ENCODE measurements at places on chromosomes 6 and 20. TPM values are rescaled to one million over a fixed set of nuclear protein-coding genes. Genes with fewer than 3 reads are reported as not detected.

DNA sequence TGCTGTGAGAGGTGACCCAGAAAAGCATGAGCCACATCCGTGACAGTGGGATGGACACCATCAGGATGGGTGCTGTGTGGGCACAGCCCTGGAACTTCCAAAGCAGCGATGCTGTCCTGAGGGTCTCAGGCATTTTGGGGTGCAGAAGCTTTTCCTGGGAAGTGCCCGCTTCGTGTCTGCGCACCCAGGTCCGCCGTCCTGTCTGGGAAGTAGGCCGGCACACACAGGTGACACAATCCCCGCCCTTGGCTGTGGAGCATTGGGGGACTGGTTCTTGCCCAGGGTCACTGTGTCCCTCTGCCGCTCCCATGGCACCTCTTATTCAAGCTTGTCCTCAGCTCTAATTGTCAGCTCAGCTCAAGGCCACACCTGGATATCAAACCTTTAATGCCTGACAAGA lies 112.6 kb downstream of the ZDHHC14 start:
- DNase-seq: no peak
- H3K27ac ChIP-seq: no peak overlapping the region
- H3K36me3 ChIP-seq: no peaks in the 10 kb centered on the region

DNA sequence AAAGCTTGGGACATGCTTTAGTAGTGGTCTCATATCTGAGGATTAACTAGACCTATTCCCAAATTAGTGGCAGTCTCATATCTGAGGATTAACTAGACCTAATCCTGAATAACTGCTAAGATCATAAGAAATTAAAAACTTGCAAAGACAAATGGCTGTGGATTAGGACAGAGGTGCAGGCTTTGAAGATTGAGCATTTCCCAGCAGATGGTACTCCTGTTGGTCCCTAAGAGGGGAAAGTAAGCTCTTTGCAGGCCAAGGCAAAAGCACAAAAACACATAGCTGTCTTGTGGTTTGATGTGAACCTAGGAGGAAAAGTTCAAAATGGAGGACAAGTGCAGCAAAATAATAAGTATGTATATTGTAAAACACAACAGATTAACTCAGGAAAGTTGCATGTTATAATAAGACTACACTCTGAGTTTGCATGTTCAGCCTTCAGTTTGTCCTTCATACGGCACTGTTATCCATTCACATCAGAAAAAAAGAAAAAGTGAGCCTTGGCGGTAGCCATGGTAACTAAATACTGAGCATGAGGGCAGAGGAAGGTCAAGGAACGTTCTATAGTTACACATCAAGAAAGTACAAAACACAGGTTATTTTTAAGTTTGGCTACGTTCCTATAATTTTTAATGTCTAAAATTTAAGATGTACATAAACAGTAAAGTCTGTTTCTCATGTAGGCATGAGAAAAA lies 62.8 kb downstream of the FILIP1 start:
- no peak overlapping the region for H3K27ac ChIP-seq
- no peaks in the 10 kb centered on the region for H3K36me3 ChIP-seq
- no peaks in the 10 kb centered on the region for H3K4me1 ChIP-seq
- H3K27me3 ChIP-seq: no peaks in the 10 kb centered on the region
- no peak for DNase-seq
- no peak overlapping the region for H3K4me3 ChIP-seq

DNA sequence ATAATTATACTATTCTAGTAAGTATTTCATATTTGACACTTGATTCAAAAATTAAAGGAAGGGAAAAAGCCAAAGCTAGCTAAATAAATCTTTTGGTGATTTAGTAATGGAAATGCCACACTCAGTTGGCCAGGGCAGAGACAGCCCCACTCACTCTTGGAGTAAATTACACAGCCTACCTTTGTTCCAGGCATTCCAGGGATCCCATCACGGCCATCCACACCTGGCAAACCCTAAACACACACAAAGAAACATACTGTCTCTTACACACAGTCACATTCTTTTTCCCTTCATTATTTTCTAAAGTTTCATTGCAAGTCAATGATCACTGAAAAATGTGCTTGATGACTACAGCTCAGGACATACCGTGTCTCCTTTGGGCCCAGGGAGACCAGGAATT lies 48.1 kb downstream of the COL9A1 start:
- no peaks in the 10 kb centered on the region for H3K27me3 ChIP-seq
- no peak overlapping the region for H3K27ac ChIP-seq

DNA sequence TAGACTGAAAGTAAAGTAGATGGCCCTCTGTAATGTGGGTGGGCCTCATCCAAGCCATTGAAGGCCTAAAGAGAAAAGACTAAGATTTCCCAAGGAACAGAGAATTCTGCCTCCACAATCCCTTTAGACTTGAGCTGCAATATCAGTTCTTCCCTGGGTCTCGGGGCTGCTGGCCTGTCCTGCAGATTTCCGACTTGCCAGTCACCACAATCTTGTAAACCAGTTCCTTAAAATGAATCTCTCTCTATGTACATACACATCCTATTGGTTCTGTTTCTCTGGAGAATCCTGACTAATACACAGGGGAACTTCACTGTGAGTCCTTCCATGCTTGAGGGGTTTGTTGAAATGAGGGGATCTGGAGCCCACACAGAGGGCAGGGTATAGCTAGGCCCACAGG lies 12.9 kb downstream of the CCDC170 start:
- no peak overlapping the region for H3K27ac ChIP-seq
- no peaks in the 10 kb centered on the region for H3K4me1 ChIP-seq
- no peak for DNase-seq
- H3K4me3 ChIP-seq: no peak overlapping the region
- no peaks in the 10 kb centered on the region for H3K27me3 ChIP-seq
- no peaks in the 10 kb centered on the region for H3K36me3 ChIP-seq

GRCh38 chr6:170202416-170203135 lies 88.3 kb downstream of the DLL1 start:
- no peak overlapping the region for H3K4me3 ChIP-seq
- no peaks in the 10 kb centered on the region for H3K36me3 ChIP-seq
- H3K27ac ChIP-seq: no peak overlapping the region
- DNase-seq: no peak
- no peaks in the 10 kb centered on the region for H3K4me1 ChIP-seq

DNA sequence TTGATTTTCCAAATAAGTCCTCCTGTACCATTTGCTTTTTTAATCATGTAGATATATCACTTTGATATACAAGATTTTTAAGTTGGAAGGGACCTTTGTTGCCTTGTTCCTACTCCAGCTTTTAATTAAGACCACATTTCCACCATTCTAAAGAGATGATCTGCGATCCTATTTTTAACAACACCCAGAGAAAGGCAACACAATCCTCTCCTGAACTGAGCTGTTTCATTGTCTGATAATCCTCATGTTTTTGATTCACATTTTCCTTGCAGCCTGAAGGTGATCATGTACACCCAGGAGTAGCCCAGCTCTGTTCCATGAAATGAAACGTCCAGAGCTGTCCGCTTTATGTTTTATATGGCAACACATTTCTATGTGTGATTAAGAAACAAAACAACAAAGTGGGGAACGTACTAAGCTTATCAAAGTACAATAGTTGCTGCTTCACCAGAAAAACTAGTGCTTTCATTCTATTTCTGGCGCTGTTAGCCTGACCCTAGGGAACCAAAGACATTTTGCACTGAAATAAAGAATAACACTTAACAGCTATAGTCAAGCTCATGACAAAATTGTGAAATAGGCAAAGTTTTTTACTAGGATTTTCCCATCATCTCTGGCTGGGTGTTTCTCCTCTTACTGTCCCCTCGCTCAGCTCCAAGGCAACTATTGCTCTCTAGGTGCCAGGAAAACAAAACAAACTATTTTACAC lies 22.6 kb upstream of the TRAF3IP2 start:
- H3K27me3 ChIP-seq: no peaks in the 10 kb centered on the region
- H3K4me3 ChIP-seq: no peak overlapping the region
- H3K4me1 ChIP-seq: no peaks in the 10 kb centered on the region
- H3K27ac ChIP-seq: peak overlapping the region; percentile 0
- no peaks in the 10 kb centered on the region for H3K36me3 ChIP-seq

DNA sequence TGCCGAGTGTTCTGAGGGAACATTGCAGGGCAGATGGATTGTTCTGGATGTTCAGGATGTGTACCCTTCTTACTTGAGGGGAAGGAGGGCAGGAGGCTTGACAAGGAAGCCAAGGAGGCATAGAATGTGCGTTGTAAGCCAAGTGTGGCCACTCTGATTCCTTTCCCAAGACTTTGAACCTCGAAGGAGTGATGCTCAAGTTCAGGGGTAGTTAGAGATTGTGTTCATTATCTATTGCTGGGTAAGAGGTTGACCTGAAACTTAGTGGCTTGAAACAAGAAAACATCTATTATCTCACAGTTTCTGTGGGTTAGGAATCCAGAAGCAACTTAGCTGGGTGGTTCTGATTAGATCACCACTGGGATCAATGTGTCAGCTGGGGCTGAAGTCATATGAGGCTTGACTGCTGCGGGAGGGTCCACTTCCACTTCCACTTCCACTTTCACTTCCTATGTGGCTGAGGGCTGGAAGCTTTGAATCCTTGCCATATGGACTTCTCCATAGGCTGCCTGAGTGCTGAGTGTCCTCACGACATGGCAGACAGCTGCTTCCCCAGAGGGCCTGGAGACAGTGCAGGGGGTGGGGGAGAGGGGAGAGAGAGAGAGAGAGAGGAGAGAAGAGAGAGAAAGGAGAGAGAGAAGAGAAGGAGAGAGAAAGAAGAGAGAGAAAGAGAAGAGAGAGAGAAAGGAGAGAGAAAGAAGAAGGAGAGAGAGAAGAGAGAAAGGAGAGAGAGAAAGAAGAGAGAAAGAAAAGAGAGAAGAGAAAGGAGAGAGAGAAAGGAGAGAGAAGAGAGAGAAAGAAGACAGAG lies 6.9 kb upstream of the CD40 start:
- H3K27ac ChIP-seq: no peak overlapping the region
- H3K27me3 ChIP-seq: no peaks in the 10 kb centered on the region
- DNase-seq: peak; percentile 68
- H3K36me3 ChIP-seq: no peaks in the 10 kb centered on the region

GRCh38 chr20:57785061-57785460 lies 75.2 kb upstream of the PMEPA1 start:
- no peak overlapping the region for H3K4me3 ChIP-seq
- H3K4me1 ChIP-seq: no peaks in the 10 kb centered on the region
- H3K27ac ChIP-seq: no peak overlapping the region

DNA sequence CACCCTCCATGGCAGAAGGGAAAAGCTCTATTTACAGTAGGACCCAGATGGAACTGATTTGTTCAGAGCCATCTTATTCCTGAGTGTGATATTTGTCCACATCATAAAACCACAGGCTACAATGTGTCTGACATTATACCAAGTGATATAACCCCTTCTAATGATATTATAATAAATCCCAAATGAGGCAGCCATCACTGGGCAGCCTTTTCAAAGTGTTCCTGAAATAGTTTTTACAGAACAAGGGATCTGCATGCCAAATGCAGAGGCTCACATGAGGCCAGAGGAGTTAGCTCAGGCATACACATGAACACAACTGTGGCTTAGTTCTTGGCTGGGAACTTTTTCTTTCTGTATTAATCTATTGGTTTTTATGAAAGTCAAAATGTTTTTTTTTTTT lies 207.7 kb downstream of the MAFB start:
- DNase-seq: no peak
- no peaks in the 10 kb centered on the region for H3K27me3 ChIP-seq
- H3K36me3 ChIP-seq: no peaks in the 10 kb centered on the region
- H3K27ac ChIP-seq: no peak overlapping the region
- no peaks in the 10 kb centered on the region for H3K4me1 ChIP-seq

- H3K4me1 ChIP-seq: no peaks in the 10 kb centered on the region
- no peak overlapping the region for H3K4me3 ChIP-seq
- DNase-seq: no peak
- H3K36me3 ChIP-seq: no peaks in the 10 kb centered on the region
These were observed 44.2 kb upstream of the ESR1 start for GRCh38 chr6:151763303-151763702.

- no peaks in the 10 kb centered on the region for H3K27me3 ChIP-seq
- no peak for DNase-seq
- peaks cover 18% of the 10 kb centered on the region for H3K4me1 ChIP-seq
- no peak overlapping the region for H3K4me3 ChIP-seq
These were observed 21.1 kb upstream of the TAGAP start for GRCh38 chr6:159065759-159066329.

DNA sequence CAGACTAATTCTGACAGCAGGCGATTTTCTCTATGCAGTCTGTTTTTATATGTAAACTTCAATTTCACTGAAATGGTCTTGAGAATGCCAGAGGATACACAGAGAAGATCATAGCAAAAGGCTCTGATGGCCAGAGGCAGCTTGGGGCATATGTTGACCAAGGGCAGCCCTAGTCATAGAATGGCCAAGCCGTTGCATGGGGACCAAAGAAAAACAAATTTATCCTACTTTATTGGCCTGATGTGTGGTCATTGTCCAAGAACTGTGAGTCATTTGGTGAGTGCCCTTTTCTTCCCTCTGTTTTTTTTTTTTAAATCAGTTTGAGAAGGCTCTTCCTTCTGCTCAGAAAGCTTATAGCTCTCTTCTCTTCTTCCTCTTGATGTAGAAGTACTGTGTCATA lies 5.8 kb downstream of the HDGFL1 start:
- H3K27ac ChIP-seq: no peak overlapping the region
- H3K4me3 ChIP-seq: no peak overlapping the region
- no peaks in the 10 kb centered on the region for H3K27me3 ChIP-seq

- H3K4me3 ChIP-seq: no peak overlapping the region
- H3K4me1 ChIP-seq: no peaks in the 10 kb centered on the region
- H3K27ac ChIP-seq: no peak overlapping the region
- no peak for DNase-seq
- H3K36me3 ChIP-seq: no peaks in the 10 kb centered on the region
- H3K27me3 ChIP-seq: no peaks in the 10 kb centered on the region
These were observed 73.4 kb upstream of the NOX3 start for GRCh38 chr6:155528982-155529453.

DNA sequence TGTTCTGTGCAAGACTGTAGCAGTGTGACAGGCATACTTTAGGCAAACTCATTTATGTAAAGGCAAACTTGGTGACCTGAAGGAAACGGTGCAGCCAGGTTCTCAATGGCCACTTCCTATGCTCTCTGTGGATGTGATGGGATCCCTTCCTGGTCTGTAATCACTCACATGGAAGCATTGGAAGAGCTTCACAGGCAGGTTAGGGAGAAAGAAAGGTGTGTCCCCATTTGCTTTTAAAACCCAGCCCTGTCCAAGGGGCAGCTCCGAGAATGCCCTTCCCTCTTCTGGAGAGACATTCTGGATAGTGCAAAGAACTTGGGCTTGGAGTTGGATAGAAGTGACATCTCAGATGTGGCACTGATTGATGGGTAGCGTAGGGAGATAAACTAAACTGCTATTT lies 28.1 kb downstream of the CEP43 start:
- H3K36me3 ChIP-seq: peaks cover 58% of the 10 kb centered on the region
- no peak for DNase-seq
- no peak overlapping the region for H3K27ac ChIP-seq
- H3K4me1 ChIP-seq: no peaks in the 10 kb centered on the region

Gene CRISP2
- total RNA-seq: not detected

Gene ARMH2
- not detected for total RNA-seq

Gene SEMG1
- total RNA-seq: not detected

Gene TBXT
- total RNA-seq: not detected

Gene KCNK16
- total RNA-seq: not detected
